ENCODE measurements at places on chromosomes 4 and X.

DNA sequence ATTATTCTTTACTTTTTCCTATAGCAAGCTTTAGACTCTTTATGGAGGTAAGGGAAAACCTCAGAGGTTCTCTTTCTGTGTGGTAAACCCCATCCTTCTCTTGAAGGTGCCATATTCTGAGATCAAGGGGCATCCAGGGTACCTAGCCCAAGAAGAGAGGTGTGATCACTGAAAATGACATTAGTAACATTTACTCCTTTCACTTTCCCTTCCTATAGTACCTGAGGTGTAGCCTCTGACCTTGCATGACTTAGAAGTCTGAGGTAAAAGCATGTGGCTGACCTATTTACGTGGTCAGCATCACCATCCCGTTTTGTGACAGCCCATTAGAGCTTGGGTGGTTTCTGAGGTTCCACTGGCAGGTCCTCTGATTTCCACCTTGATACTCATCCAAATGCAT lies 25.7 kb downstream of the SGMS2 start:
- DNase-seq: no peak

DNA sequence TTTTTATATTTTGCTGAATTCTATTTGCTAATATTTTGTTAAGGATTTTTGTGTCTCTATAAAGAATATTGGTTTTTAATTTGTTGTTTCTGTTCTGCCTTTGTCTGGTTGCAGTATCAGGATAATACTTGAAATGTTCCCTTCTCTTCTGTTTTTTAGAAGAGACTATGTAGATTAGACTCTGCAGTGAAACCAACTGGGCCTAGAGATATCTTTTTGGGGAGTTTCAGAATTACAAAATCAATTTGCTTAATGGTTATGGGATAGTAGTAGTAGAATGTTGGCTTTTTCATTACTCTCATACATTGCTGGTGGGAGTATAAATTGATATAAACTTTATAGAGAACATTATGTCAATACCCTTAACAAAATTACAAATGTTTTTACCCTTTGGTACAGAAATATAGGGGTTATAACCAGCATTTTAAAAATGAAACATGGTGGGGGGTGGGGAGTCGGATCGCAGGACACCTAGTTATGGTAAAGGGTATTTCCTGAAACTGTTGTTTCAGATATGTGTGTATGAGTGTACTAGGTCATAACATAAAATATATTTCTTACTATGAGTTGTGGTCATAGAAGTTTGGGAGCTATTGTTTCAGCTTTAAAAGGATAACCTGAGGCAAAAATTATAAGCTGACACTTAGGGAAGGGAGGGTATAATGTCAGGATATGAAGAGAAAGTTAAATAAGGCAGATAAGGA lies 29.0 kb downstream of the CLOCK start:
- DNase-seq: no peak

DNA sequence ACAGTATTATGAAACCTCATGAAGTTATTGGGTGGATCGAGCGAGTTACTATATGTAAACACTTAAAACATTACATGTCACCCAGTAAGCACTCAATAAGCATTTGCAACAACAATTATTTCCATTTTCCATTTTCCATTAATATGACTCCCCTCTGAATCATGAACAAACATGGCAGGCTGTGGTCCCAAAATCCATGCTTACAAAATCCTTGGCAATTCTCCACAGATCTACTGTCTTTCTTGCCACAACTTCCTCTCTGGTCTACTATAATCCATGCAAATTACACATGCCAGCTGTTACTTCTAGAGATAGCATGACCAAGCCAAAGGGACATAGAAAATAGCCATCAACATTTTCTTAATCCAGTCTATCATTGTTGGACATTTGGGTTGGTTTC lies 22.0 kb downstream of the ASB11 start:
- no peak for DNase-seq

GRCh38 chrX:10079231-10079630 lies 77.5 kb upstream of the CLCN4 start:
- DNase-seq: no peak

DNA sequence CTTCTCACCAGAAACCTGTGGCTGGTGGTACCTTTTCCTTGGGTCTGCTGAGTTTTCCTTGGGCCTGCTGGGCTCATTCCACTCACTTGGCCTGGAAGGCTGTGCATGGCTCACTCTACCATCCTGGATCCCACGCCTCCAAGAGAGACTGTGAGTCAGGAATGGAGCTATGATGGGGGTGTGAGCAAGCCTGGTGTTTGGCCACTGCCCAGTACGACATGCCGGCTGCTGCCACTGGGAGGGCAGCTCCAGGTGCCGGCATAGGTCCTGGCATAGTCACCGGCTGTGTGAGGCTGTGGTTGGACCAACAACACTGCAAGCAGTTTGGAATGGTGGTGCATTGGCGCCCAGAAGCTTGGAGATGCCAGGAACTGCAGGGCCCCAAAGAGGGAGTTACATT lies 721.7 kb downstream of the PCDH18 start:
- DNase-seq: no peak

GRCh38 chrX:104310090-104310489 lies 55.4 kb upstream of the ESX1 start:
- DNase-seq: no peak

DNA sequence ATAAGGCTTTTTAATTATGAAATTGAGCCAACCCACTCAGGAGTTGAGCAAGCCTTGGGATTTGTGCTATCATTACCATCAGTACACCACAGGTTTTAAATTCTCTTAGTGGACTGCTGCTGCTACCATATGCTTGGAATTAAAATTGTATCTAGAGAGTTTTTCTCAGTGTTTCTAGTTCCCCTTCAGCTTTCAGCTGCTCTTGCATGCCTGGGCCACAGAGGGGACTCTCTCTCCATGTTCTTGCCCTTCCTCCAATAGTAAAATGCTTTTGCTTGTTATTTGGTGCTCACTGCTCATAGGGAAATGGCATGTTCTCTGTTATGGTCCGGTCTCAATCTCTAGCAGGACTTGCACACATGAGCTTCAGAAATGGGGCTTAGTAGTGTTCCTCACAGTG lies 101.9 kb downstream of the IGSF1 start:
- no peak for DNase-seq

- no peak for DNase-seq
Measured at GRCh38 chr4:147370473-147370872, 110.4 kb upstream of the EDNRA start.

GRCh38 chrX:132657876-132658275 lies 169.0 kb upstream of the MBNL3 start:
- no peak for DNase-seq

GRCh38 chr4:149735796-149736195 lies 79.8 kb downstream of the IQCM start:
- DNase-seq: no peak

DNA sequence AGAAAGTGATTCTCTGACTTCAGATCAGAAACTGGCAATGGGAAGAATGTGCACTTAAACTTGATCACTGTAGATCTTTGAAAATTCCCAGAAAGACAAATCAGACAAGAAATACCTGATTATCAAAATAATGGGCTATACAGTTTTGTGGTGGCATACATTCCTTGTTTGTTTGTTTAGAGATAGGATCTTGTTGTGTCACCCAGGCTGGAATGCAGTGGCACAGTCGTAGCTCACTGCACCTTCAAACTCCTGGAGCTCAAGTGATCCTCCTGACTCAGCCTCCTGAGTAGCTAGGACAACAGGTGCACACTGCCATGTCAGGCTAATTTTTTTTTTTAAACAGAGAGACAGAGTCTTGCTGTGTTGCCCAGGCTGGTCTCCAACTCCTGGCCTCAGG lies 81.0 kb upstream of the SPRY1 start:
- no peak for DNase-seq

- DNase-seq: no peak
Measured at GRCh38 chrX:10634392-10635161, 14.2 kb upstream of the MID1 start.

DNA sequence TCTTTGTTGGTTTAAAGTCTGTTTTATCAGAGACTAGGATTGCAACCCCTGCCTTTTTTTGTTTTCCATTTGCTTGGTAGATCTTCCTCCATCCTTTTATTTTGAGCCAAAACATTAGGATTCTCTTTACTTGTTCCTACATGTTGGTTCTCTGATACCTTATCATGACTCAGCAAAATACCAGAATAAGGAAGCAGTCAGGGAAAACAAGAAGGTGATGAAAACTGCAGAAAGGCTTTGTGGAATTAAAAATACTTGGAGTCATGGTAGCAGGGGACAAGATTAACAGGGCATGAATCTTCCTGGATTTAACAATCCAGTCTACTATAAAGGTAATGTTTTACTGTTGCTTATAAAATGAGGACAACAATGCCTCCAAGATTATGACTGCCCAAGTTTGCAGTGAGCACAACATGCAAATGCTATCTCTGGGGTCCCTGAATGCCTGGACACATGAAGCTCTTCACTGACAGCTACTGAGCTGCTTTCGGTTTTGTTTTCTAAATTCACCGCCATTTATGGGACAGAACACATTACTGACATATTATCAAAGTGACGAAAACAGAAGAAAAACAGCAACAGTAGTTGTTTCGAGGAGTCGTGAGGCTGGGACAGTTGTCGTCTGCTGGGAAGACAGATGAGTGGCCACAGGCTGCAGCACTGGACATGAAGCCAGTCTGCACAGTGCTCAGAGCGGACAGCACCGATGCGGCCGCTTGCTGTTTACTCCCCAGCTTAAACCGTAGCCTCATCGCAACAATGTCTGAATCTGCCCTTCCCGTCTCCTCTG lies 174.5 kb upstream of the DKK2 start:
- no peak for DNase-seq

DNA sequence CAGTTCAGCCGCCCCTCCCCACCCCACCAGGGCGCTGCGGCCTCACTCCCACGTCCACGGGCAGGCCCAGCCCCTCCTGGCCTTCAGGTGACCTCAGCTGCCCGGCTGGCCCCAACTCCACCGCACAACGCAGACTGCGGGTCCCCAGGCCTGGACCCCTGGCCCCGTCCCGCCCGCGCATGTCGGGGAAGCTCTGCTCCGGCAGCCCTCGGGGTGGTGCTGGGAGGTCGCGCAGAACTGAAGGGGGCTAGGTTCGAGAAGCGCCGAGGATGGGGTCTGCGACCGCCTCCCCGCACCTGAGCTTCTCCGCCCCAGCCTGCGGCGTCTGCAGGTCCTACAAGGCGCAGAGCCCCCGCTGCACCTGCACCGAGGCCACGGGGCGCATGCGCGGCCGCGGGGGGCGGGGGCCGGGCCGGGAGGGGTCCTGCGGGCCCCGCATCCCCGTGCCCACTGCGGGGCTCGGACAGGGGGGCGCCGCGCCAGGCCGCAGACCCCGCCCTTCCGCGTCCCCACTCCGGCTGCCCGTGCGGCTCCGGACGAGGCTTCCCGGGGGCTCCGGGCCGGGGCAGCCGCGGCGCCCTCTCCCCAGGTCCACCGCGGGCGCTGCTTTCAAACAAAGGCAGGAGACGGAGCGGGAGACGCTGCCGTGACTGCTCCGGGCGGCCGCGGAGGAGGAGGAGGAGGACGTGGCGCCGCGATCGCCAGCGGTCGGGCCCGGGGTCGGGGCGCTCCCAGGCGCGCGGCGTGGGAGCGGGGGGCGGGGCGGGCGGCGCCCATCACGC lies 672 bp upstream of the NAT8L start:
- DNase-seq: no peak

GRCh38 chr4:180695851-180696250 lies 1547.4 kb upstream of the TENM3 start:
- DNase-seq: no peak
